Lung (tissue), 17 donors: ENCODE measurements at places on chromosomes 2 and 18. TPM values are rescaled to one million over a fixed set of nuclear protein-coding genes. Genes with fewer than 3 reads are reported as not detected.

The FHOD3 gene
- total RNA-seq, result 4.4 TPM

- no peak for DNase-seq
Measured at GRCh38 chr18:46767217-46767616, 10.4 kb upstream of the ST8SIA5 start.

DNA sequence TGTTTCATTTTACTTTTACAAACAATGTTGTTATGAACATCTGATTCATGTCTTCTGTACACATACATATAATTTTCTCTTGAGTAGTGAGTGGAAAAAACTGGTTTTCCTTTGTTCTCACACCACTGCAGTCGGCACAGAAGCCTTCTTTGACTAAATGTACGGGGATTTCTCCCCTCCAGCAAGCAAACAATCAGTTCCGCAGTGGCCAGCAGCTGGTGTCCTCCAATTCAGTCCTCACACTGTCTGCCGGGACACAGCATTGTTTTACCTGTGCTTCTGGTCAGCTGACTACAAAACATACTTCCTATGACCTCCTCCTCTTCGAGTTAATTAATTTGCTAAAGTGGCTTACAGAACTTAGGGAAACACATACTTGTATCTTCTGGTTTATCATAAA lies 202.8 kb downstream of the WDR7 start:
- DNase-seq, result no peak

GRCh38 chr2:81437456-81438000 lies 1133.0 kb upstream of the LRRTM1 start:
- DNase-seq, result no peak

DNA sequence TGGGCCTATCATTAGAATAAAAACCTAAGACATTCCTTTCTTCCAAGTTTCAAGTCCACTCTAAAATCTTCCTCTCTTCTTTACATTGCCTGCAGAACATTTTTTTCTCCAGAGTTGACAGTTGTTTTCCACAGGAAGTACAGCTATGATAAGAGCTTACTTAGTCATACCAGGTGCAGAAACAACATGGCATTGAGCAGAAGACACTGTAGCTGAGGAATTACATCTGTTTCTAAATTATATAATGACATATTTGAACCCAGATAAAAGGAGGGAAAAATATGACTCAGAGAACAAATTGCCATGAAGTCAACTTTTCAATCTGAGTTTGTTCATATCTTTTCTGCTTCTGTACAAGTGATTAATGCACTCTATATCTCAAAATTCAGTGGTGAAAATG lies 30.2 kb downstream of the CMPK2 start:
- no peak for DNase-seq

GRCh38 chr2:71716697-71717624 lies 263.6 kb downstream of the DYSF start:
- peak; percentile 39 for DNase-seq

GRCh38 chr18:54787616-54788015 lies 40.7 kb upstream of the RAB27B start:
- no peak for DNase-seq

The AOX1 gene
- 48.5 TPM for total RNA-seq

- peak; percentile 36 for DNase-seq
Measured at GRCh38 chr2:45964223-45964841, 312.9 kb downstream of the PRKCE start.

DNA sequence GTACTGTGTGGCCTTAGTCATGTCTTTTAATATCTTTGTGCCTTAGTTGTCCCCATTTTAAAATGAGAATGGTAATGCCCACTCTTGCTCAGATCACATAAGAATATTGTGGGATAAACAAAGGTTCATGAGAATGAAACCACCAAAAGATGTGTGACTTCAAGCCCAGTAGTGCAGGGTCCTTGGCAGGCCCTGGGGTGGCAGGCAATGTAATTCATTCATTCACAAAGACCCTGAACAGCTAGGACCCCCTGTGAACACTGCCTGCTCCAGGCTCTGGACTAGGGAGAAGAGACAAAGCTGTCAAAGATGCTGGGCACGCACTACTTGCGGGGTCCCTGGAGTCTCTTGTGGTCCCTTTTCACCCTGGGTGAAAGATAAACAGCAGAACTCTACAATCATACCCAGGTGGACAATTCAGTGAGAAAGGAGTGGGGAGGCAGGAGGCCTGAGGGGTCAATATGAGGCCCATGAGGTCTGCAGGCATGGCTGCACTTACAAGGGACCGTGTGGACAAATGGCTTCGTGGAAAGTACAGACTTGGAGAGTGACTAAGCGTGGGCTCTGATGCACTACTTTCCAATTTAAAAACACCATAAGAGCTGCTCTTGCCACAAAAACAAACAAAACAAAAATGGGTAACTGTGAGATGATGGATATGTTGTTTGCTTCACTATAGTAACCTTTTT lies 136.1 kb downstream of the SMAD7 start:
- no peak for DNase-seq

The COL4A4 gene
- total RNA-seq, result 20.1 TPM

DNA sequence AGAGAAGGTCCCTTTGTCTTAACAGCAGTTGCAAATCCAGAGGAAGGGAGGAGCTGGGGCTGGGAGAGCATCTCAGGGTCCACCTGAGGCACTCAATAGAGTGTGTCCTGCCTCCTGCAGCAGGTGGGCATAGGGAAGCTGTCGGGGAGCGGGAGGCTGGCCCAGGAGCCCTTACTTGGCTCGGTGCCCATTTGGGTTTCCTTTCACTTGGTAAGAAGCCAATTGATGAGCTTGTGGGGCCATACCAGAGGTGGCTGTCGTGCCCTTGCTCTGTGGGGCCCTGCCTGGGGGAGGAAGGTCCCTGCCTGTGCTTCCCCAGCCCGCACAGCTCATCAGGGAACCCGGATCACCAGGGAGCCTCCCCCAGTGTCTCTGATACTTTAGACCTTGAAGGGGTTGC lies 229.7 kb downstream of the DYSF start:
- DNase-seq, result no peak

The TACR1 gene
- 1.6 TPM for total RNA-seq

DNA sequence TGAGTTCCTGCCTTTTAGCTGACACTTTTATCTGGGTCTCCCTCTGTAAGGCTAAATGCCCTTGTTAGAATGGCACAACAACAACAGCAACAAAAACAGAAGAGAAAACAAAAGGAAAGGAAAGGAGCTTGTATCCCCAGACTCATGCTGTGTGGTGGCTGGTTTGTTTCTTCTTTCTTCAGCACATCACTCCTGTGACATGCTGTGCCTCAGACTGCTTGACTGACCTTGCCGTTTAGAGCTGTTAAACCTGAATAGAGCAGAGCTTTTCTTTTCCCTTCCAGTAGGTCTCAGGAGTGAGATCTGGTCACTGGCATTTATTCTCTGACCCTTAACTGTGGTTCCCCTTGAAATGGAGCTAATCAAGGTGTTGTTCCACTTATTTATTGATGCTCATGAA lies 18.9 kb downstream of the GALNT13 start:
- DNase-seq, result no peak

GRCh38 chr2:235957251-235957650 lies 210.9 kb downstream of the GBX2 start:
- DNase-seq, result no peak

GRCh38 chr2:105187531-105187930 lies 54.0 kb upstream of the GPR45 start:
- DNase-seq, result no peak

DNA sequence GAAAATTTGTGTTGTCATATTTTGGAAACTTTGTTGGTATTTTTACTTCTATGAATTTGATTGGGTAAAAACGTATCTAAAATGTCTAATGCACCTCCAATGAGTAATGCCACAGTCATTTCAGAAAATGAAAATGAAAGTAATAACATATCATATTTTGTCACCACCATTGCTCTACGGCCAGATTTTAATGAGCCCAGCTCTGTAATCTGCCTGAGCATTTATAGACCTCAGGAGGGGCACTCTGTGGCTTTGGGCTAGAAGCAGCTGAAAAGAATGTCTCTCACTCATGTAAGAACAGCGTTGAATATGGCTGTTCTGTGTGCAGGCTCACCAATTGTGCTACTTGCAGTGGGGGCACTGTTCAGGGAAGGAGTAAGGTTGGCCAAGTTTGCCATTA lies 32.7 kb upstream of the ABCA12 start:
- no peak for DNase-seq

DNA sequence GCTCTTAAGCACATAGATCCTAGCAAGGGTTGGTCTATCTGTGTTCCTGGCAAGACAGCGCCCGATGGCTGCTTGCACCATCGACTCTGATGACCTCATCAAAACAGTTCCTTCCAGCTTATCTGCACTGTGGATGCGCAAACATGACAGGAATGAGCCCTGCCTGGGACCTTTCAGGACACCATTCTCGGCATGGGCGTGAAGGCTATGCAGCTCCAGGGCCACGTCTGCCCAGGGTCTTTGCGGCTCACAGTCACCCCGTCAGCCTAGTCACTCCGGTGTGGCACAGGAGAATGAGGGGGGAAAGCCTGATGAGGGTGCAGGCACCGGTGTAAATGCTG lies 147.8 kb upstream of the TWIST2 start:
- no peak for DNase-seq

The AKAIN1 gene
- not detected for total RNA-seq

DNA sequence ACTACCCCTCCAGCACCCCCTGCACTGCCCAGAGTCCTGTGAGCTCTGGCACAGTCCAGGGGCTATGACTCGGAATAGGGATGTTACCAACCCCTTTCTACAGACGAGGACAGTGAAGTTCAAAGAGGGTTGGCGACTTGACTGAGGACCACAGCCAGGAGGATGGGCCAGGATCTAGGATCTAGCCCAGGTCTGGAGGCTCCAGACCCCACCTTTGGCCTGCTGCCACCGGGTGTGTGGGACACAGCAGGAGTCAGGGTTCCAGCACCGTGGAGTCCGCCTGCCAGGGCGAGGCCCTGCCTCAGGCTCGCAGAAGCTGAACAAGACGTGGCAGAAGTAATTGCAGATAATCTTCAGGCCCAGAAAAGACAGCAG lies 37.9 kb upstream of the GPC1 start:
- DNase-seq, result no peak

DNA sequence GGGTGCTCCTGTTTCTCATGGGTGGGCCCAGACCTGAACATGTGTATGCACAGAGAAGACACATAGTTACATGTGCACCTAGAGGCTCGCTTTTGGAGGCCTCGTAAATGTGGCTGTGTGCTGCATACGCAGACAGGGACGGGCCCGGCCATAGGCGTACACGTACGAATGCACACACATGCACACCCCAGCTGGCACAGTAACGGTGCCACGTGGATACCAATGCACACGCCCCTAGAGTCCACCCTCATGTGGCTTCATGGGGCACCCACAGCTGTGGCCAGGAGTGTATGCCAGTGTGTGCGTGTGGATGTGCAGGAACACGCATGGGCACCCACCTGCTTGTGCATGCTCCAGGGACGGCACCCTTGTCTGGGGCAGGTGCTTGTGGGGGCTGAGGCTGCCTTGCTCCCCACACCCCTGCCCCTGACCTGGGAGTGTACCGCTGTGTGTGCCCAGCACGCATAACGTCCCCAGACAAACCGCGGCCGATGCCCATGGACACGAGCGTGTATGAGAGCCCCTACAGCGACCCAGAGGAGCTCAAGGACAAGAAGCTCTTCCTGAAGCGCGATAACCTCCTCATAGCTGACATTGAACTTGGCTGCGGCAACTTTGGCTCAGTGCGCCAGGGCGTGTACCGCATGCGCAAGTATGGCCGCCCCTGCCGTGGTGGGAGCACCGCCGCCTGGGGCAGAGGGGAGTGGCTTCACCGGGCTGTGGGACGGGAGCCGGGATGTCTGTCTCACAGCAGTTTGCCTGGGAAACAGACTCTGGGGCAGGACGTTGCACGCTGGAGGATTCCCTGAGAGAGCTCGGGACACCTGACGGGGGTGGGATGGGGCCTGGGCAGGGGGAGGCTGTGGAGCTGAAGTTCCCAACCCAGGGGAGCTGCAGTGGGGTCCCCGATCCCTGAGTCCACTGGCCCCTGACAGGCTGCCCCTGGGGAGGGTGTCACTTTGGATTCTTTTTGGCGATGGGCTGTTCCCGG lies 21.0 kb downstream of the ZAP70 start:
- DNase-seq, result no peak

DNA sequence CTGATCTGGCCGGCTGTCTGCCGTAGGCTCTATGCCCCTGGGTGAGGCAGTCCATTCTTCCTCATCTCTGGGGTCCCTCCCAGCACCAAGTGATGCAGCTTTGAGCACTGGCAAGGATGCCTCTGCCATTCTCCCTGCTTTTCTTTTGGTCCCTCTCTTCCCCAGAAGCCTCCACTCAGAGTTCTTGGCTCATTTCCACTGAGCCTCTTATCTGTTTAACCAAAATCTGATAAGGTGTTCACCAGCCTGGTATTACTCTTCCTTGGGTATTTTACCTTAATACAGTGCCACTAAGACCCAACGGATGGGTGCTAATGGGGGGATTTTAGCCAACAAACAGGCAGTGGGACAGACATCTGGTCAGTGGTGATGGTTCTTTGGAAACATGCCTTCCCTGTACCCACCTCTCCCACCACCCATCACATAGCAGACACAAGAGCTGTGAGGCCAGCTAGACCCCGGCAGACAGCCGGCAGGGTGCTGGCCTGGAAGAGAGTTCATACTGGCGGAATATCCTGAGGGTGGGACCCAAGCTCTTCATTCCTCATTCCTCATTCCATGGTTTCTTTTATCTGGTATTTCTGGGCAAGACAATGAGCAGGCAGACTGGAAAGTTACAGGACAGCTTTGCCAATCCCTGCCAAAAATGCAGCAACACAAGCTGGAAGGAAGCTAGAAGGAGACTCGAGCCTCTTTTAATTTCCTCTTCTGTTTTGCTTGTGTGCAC lies 34.6 kb downstream of the ZBTB7C start:
- no peak for DNase-seq

- no peak for DNase-seq
Measured at GRCh38 chr2:20108655-20109396, 57.4 kb upstream of the LAPTM4A start.

DNA sequence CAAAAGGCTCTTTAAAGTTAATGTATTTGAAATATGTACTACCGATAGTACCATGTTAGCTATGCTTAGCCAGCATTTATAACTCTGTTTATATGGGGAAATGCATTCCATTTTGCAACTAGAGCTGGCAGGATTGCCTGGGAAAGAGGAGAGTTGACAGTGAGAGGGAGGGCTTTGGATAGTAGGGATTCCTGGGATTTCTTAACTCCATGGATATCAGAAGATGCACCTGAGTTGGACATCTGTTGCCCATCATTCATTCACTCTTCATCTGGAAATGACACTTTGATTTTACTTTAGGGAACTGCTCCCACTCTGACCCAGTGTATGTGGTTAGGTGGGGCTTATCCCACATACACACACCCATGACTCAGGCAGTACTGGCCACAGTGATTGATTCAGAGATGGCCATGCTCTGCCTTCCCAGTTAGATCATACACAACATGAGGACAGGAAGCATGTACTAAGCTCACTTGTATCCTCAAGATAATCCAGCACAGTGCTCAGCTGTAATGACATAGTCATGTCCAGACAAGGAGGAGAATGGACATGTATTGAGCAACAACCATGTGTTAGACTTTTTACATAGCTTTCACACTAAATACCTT lies 248.8 kb downstream of the MREG start:
- peak; percentile 69 for DNase-seq

DNA sequence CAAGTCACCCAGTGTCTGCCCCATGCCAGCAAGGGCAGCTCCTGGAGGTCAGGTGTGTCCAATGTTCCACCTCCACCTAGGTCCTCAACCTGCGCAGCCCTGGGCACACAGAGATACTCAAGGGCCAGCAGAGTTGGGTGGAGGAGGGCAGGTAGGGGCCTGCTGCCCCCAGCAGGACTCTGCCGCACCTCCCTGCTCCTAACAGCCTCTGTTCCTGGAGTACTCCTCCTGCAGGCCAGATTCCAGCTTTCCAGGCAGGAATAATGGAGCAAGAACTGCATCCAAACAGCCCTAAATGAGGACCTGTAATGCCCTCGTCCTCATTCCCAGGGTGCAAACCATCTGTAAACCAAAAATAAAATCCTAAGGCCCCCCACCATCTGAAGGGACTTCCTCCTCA lies 44.4 kb upstream of the ACAA2 start:
- no peak for DNase-seq

- DNase-seq, result no peak
Measured at GRCh38 chr2:16044946-16045456, 104.7 kb downstream of the MYCN start.
